Pulmonary artery endothelial cell (primary cell): ENCODE measurements at places on chromosomes 5 and 9. TPM values are rescaled to one million over a fixed set of nuclear protein-coding genes. Genes with fewer than 3 reads are reported as not detected.
A peak's percentile ranks its signal among the peaks of the same experiment; 100 is the strongest.

- no peak for DNase-seq
These were observed 444.8 kb downstream of the BNC2 start for GRCh38 chr9:16425562-16426231.

DNA sequence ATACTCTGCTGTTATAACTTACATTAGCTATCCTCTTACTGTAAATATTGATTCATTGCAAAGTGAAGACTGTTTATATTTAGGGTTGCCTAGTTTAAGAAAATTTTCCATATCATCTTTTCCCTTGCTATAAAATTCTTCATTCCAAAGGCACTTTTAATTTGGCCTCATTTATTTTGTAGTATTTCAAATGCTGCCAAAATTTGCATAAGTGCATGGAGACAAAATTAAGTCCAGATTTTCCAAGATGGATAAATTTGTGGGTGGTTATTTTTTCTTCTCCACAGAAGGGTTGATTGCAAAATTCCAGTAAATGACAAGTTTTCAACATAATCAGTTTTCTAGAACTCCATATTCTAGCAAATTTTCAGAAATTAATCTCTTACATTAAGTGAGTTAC, 141.5 kb upstream of the MTAP start:
- no peak for DNase-seq

GRCh38 chr9:4987961-4988421, 2.9 kb downstream of the JAK2 start:
- DNase-seq, result peak; percentile 45

DNA sequence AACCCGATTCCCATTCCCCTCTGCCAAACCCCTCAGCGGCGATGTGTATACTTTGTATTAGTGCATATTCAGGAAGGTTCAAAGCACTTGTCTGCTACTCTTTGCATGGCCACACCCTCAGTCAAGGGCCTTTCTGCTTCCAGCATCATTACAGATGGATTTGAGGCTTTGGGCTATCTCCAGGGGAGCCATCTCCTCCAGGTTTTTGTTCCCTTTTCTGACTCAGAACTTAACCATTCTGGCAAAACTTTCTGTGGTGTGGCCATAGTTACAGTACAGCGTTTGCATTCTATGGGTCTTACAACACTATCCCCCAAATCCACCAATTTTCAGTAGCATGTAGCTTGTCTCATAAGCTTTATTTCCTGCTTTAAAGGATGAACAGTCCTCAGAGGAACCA, 36.0 kb upstream of the SVEP1 start:
- DNase-seq, result no peak

DNA sequence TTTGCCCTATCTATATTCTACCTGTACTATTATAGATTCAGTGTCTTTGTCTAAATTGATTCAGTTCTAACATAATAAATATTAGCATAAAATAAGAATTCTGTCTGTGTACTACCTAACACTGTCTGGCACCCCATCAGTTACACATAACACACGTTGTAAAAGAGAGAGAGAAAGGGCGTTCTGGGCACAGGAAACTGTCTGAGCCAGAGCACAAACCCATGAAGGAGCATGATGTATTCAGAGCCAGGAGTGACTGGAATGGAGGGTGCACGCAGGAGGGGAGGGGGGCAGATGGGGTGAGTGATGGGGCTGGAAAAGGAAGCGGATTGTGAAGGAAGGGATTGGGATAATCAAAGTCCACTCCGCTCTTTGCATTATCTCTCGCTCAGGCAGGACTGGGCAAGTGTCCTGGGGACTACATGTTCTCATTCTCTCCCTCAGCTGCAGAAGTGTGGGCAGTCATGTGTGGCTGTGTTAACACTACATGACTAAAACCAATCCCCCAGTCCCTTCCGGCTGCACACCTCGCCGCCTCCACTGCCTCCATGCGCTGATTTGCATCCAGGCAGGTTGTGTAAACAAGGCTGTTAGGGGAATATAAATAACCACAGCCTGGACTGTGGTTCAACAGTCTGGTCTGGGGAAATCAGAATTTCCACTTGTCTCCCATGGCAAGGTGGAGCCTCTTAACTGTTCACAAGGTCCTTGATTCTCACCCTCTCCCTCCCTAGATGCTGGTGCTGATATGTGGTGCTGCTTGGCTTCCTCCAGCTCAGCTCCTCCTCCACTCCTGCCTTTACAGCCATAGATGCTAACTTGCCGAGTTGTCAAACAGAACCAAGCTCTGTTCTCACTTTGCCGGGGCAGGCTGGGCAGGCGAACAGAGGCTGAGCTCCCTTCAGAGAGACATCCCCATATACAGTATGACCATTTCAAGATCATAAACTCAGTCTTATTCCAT, 367.5 kb upstream of the BRINP1 start:
- DNase-seq, result no peak

- peak; percentile 7 for DNase-seq
These were observed 171.2 kb downstream of the DOCK8 start for GRCh38 chr9:385818-386398.

GRCh38 chr9:136521537-136521936, 24.3 kb downstream of the NOTCH1 start:
- DNase-seq, result no peak

DNA sequence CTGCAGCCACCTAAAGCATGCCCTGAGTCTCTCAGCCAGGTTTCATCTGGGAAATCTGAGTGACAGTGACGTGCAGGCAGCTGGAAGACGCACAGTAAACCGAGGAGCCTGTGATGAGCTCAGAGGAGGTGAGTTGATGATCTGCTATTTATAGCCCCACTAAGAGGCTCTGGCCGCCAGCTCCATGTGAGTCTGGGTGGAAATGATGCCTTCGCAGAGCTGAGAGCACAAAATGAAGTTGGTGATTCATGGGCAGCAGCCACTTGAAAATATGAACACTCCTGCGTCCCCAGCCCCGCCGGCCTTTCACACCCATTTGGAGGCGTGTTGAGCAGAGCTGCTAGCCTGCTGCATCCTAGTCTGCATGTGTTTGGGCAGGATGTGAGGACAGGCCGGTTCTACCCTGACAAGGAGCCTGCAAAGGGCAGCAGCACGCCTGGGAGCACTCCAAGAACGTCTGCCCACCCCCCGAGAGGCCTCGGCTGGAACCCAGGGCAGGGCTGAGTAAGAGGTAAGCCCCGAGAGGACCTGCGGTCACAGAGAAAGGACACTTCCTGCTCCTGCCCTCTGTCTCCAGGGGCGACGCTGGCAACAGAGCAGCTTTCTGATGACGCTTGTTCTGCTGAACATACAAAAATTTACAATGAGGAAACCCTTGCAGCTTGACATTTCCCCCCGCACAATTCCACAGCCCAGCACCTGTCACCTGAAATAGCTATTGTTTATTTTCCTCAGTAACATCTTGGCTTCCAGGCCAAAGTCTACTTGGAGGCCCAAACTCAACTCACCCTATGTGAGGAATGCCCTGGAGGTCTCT, 25.1 kb upstream of the CDKN2AIPNL start:
- no peak for DNase-seq

- no peak for DNase-seq
These were observed 2198.1 kb upstream of the WWC1 start for GRCh38 chr5:166093312-166093711.

DNA sequence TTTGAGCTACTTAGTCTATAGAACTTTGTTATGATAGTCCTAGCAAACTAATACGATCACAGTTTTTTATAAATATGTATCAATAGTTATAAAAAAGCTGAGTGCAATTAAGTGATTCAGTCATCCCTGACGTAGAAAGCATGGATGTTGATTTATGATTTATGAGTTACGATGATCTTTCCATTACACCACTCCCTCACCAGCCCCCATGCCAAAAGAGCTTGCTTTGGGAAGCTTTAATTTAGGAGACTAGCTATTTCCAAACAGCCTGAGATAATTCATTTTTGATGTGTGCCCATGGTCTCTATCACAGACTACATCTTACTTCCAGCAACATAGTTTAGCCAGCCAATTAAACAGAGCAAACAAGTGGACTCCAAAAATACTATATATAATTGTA, 256.8 kb downstream of the GABRG2 start:
- no peak for DNase-seq

The GABRA6 gene
- total RNA-seq, result not detected in 2 replicates

The FOXD4 gene
- 0.13 and 0.14 TPM in 2 replicates for total RNA-seq

The HNRNPAB gene
- 90.6 and 107 TPM in 2 replicates for total RNA-seq

The HK3 gene
- under 0.01 and 0.04 TPM in 2 replicates for total RNA-seq

The TAF11L14 gene
- total RNA-seq, result not detected in 2 replicates
